NCI-H774 (cell line): ENCODE measurements at places on chromosomes 7 and 10.

- DNase-seq, result no peak
Measured at GRCh38 chr7:27661811-27662489, 733 bp downstream of the HIBADH start.

DNA sequence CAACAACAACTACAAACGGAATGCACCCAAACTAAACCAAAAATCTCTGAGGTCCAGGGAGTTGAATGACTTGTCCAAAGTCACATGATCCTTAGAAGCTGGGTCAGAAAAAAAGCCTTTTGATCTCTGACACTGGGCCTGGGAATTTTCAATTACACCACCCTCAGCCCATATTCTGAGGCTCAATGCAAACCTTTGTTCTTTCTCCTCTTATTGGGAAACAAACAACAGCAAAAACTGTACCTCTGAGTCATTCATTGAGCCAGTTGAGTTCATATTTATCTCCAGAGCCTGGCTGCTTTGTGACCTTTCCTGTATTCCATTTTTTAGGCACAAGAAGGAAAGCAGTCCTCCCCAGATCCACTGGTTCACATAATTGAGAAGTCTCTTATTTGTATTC lies 51.2 kb upstream of the SORCS1 start:
- DNase-seq, result no peak

GRCh38 chr7:129644634-129645230 lies 33.2 kb downstream of the NRF1 start:
- peak; percentile 22 for DNase-seq

DNA sequence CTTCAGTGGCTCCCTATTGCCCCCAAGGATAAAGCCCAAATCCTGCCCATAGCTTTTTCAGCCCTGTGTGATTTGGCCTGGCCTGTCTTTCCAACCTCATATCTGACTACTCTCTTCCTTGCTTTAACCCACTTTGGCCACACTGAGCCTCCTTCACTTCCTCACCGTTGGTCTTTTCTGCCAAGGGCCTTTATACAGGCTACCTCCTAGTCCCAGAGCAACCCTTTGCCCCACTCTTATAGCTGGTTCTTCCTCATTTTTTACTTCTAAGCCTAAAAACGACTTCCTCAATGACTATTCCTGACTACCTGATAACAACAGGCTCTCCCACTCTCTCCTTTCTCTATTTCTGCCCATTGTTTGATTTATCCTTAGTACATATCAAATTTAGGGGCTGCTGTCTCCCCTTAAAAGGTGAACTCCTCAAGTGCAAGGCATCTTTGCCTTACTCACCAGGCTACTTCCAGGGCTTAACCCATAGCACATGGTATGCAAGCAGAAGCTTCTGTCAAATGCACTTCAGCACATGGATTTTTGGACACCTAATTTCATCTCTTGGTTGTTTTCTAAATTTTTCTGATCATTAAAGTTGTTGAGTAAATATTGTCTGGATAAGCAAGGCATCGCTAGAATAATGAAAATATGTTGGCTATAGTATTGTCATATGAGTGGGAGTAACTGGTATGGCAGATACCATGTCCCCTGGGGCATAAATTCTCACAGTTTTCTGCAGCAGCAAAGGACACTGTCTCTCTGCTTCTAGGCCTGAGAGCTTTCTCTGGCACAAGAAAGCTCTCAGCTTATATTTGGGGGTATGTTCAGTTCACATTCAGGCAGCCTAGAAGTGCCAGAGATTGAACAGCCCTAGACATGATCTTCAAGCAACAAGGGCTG lies 201.5 kb upstream of the GPR26 start:
- DNase-seq, result no peak

DNA sequence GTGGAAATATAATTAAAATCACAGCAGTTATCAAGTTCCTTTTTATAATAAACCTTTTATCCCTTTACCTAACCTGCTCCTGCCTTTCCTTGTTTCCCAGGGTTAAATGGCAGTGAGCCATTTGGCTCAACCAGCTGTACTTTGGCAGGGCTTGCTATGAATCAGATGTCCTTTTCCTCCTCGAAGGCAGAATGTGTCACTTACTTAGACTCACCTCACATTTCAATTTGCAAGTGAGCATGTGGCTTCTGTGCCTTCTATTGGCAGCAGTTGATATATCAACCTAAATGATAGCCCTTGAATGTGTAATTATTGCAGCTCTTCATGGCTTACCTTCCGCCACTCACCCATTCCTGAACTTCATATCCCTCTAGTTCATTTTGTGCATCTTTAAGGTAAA lies 301.7 kb downstream of the CSTF2T start:
- no peak for DNase-seq

DNA sequence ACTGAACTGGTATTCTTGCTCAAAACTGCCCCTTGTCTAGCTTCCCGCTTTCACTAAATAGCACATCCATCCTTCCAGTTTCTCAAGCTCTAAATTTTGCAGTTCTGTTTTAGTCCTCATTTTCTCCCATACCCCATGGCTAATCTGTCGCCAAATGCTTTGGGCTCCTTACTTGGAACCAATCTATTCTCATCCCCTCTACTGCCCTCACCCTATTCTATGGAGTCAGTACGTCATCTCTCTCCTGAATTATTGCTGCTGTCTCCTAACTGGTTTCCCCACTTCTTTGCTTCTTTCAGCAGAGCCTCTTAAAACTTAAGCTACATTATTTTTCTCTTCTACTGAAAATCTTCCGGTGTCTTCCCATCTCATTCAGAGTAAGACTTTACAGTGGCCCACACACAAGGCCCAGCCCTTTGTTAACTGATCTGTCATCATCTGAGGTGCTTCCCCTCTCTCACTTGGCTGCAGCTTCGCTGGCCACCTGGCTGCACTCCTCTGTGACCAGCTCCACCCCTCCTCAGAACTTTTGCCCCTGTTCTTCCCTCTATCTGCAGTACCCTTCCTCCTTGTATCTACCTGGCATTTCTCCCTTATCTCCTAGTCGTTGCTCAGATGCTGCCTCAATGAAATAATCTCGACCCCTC lies 9.9 kb downstream of the STARD3NL start:
- no peak for DNase-seq

GRCh38 chr7:128919881-128920799 lies 9.6 kb upstream of the KCP start:
- no peak for DNase-seq

GRCh38 chr10:59805014-59805413 lies 51.8 kb upstream of the MRLN start:
- no peak for DNase-seq

- DNase-seq, result no peak
Measured at GRCh38 chr7:90766814-90767564, 170.9 kb downstream of the CDK14 start.
